GM12892 (cell line): ENCODE measurements at places on chromosomes 3 and 15.

GRCh38 chr3:171399842-171400241, 60.4 kb downstream of the TNIK start:
- no peak for DNase-seq

DNA sequence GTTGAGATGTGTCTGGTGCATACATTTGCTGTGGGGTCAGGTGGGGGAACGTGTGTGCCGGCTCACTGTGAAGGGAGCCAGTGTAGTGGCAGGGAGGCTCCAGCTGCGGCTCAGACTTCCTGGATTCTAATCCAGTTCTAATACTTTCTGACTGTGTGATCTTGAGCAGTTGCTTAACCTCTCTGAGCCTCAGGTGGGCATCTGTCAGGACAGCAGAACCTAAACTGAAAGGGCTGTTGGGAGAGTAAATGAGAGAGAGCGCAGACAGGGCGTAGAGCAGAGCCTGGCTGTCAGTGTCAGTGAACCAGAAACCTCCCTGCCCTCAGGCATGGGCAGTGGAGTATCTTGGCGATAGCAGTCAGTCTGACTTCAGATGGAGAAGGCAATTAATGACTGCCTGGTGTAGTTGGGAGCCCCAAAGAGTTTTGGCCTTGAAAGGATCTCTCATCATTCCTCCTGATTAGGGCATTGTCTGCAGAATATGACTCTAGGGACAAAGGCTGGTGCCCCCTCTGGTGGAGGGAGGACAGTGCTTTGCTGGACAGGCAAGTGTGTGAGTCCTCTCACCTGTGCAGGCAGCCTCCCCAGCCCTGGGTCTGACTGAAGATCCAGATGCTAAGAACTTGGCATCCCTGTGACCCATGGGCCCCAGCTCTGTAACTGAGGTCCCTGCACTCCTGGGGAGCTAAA, 9.6 kb downstream of the KBTBD13 start:
- DNase-seq: no peak

- DNase-seq: no peak
Observed at GRCh38 chr3:112617285-112617684, 23.7 kb downstream of the CCDC80 start.

DNA sequence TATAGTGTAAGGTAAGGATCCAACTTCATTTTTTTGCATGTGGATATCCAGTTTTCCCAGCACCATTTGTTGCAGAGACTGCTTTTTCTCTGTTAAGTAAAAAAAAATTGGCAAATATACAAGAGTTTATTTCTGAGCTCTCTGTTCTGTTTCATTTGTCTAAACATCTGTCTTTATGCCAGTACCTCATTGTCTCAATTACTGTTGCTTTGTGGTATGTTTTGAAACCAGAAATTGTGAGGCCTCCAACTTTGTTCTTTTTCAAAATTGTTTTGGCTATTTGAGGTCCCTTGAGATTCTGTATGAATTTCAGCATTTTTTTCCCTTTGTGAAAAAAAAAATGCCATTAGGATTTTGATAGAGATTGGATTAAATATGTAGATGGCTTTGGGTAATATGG, 150.5 kb downstream of the MINAR1 start:
- no peak for DNase-seq

GRCh38 chr3:147215660-147216059, 190.7 kb downstream of the ZIC4 start:
- no peak for DNase-seq

DNA sequence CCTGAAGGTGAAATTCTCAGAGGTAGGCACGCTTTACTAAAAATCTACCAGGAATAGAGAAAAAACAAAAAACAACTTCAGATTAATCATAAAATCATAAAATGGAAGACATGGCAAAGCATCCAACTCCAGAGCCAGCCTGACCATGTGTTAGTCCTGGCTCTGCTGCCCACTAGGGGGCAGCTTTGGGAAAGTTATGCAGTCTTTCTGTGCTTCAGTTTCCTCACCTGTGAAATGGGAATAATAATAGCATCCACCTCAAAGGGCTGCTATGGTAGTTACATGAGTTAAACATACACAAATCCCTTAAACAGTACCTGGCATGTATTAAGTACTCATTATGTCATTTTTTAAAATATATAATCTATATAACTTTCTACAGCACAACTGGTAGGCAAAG, 52.3 kb downstream of the WNT5A start:
- DNase-seq: peak; percentile 3

DNA sequence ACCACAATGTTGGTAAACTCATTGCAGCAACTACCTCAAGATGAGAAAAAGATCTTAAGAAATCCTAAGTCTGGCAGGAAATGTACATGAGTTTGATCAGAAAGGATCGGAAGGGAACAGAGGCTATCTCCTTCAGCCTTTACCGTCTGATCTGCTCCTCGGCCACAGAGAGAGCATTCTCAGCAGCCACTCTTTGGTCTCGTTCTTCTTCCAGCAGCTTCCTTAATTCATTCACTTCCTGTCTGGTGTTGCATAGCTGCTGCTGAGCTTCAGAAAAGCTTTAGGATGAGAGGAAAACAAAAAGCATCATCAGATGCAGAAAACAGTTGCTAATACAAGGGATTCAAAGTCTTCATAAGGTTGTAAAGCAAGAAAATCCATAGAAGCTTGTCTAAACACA, 6.6 kb upstream of the HCLS1 start:
- DNase-seq: no peak

DNA sequence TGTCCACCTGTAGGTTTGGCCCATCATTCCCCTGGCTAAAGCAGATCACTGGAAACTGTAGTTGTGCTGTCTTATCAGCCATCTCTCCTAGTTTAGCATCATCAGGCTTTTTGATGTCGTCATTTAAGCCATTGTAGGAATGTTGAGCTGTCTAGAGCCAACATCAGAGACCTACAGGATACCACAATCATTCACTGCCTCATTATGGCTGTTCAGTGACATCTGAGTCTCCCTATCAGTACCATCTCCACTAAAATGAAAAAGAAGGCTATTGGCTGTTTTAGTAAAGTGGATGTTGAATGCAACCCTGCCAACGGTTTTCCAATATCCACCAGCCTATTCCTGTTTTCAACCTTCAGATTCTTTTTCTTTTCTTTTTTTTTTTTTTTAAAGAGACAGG, 29.2 kb downstream of the RLBP1 start:
- DNase-seq: no peak

DNA sequence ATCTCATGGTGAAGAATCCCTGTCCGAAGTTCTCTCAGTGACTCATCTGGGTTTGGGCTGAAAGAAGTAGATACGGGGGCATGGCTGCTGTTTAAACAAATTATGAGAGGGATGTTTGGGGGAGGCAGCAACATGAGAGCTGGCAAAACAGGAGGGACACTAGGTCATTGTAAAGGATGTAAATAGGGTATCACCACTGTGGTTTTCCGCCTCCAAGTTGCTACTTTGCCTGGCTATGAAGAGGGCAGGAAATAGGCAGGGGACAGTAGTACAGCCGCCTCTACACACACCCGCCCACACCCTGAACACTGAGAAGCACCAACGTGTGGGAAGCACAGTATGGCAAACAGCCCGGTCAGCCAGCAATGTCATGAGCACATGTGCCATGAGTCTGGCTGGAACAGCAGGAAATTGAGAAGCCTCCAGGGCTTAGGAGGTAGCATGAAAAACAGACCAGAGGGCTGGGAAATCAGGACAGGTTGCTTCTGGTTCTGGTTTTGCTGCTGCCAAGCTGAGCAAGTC, 17.1 kb downstream of the HEXA start:
- DNase-seq: no peak

DNA sequence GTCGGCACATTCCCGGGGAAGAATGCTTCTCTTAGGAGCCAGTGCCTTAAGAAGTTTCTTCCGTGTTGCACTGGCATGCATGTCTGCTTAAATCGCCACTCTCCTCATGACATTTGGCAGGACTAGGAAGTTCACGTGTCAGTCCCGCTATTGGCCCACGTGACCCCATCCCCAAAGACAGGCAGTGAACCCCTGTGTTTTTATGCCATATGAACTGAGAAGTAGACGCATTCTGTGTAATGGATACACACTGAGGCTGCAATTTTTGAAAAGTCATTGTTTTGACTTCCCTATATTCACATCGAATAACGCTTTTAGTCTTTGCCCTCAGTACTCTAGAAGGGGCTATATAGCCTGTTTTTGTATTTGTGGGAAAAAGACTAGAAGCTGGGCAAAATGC, 125.6 kb upstream of the TBL1XR1 start:
- no peak for DNase-seq

GRCh38 chr15:101492766-101493692, 3.5 kb upstream of the PCSK6 start:
- DNase-seq: no peak

DNA sequence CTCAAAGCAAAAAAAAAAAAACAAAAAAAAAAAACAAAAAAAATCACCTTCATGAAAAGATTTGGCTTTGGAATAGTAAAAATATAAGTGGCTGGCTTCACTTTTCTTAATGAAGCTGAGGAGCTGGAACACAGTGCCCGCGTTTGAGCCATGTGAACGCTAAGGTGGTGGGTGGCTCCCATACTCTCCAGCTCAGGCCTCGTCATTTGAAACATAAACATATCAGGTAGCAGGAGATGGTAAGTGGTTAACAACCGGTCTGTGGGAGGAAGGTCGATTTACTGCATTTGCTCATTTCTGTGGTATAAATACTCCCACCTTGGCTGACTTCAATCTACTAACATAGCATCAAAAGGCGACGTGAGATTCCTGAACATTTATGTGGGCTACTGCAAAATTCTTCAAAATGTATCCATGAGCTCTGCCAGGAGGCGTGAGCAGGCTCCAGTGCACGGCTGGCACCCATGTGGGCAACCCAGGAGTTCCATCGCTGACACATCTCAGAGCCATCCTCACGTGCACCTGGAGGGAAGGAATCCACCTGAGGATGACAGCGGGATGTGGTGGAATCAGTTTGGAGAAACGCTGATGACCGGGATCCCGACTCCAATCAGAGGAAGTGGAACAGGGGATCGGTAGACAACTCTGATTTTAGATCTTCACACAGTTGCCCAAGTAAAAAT, 157.6 kb downstream of the ATP10A start:
- no peak for DNase-seq

DNA sequence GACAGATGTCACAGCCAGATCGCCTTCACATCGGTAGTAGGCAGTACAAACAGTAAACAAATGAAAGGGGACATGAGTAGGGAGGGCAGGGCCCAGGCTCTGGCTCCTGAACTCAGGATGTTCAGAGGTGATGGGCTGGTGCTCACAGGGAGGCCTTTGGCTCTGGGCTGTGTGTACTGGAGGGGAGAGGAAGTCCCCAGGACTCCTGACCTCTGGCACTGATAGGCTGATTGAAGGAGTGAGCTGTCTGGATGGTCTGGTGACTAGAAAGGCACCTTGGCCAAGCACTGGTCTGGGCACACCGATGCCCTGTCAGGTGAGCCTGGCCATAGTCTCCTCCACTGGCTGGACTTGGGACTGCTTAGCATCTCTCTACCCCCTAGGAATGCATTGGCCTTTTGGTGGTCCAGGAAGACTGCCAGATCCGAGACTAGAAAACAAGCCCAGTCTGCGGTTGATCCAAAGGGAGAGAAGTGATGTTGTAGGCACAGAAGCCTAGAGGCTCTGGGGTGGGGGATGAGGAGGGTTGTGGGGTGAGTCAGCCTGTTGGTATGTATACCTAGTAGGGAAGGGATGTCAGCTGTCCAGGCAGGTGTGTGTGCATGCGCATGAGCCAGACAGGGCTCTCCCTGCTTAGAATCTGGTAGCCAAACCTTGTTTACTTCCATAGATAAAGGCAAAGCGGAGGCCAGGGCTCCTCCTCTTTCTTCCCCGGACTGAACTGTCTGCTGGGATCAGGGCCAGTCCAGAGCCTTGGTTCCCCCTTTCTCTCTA, 1.9 kb downstream of the SPINT1 start:
- DNase-seq: no peak

DNA sequence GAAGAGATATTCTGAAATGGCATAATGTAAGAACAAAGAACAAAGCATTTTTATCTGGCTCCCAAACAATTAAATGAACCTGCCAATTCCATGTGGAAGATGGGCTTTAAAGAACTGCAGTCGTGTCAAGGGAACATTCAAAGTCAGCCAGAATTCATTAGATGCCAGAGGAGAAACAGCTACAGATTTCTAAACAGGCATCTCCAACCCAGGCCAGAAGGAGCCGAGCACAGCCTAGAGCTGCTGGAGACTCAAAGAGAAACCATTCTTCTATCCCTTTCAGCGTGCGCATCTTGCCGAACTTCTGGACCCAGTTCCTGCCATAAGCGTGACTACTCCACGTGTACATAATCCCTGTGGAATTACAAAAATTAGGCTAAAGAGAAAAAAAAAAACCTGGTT, 60.4 kb downstream of the MB21D2 start:
- no peak for DNase-seq

- no peak for DNase-seq
Observed at GRCh38 chr3:40465456-40465855, 8.3 kb downstream of the RPL14 start.

DNA sequence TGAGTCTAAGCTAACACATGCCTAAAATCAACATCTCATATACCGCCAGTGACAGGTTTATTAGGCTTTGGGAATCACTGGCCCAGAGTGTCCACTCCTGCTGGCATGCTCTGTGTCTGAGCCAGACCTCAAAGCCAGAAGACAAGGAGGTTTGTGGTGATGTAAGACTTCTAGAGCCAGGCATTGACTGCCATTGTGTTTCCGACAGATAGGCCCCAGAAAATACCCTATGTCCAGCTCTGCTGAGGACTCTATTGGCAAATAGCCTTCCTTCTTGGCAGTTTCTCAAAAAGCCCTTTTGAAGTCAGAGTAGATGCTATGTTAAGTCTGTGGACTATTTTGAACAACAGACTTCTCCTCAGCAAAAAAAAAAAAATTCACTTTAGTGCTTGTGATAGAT, 181.9 kb upstream of the UBE2E1 start:
- no peak for DNase-seq

GRCh38 chr3:42025370-42026138, 63.7 kb upstream of the ULK4 start:
- peak; percentile 39 for DNase-seq

- DNase-seq: no peak
Observed at GRCh38 chr3:129211772-129212171, 28.1 kb upstream of the CNBP start.

DNA sequence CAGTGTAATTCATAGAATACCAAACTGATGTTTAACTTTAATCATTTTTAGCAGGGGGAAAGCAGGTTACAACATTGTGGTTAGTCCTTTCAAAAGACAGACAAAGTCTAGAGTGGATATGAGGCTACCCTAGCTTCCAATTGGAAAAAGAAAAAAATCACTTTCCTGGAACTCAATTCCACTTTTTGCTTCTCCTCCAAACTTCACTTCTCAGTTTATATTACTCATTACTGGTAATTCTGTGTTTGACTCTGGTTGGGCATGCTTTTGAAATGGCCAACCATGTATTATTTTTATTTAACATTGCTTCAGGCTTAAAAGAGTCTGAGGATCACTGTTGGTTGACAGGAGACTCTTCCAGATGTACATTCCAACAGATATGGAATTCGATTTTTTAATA, 84.8 kb downstream of the RAP2B start:
- DNase-seq: no peak

GRCh38 chr15:57611938-57612337, 20.2 kb downstream of the MYZAP start:
- DNase-seq: no peak

- no peak for DNase-seq
Observed at GRCh38 chr3:196686436-196686835, 25.6 kb downstream of the CEP19 start.
